ENCODE measurements at places on chromosomes 6 and 20.

- no peak for DNase-seq
Observed at GRCh38 chr6:15398633-15399275, 152.9 kb downstream of the JARID2 start.

- DNase-seq = peak; percentile 66
Observed at GRCh38 chr6:131949909-131950766, 1.0 kb downstream of the CCN2 start.

GRCh38 chr20:62368976-62369814 is 2.1 kb upstream of the LAMA5 start:
- DNase-seq = no peak

DNA sequence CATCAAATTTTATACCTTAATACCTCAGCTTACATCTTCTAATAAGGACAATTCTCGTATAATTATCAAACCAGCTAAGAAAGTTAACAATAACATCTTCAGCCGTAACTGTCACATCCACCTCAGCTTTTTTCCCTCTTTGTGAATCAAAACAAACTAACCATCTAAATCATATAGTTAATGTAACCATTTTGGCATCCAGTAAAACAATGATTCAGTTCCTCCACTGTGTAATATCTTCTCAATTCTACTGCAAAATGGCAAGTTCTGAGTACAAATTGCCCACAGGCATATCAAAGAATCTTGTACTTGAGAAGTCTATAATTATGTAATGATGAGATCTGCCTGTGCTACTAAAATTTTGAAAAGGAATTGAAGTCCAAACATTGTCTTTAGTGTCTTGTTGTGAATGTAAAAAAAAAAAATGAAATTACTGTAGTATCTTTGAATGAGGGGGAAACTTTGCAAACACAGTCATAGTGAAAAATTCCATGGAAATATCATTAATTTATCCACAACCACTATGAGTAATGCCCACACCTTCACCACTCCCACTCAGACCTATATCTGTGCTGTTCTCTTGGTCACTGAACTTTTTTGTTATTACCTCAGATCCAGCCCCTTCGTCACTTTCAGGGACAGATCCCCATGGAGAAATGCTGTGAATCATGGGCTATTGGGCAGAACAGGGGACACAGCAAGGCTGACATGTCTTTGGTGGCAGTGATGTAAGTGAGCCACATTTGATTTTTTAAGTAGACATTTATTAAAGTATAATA is 178.6 kb upstream of the RAB32 start:
- no peak for DNase-seq

GRCh38 chr20:9301129-9302090 is 213.0 kb upstream of the LAMP5 start:
- DNase-seq = peak; percentile 44

GRCh38 chr20:43386878-43387277 is 70.8 kb upstream of the SRSF6 start:
- DNase-seq = no peak

- no peak for DNase-seq
Observed at GRCh38 chr6:17475606-17476244, 82.3 kb downstream of the CAP2 start.

GRCh38 chr6:42304053-42304712 is 86.5 kb upstream of the MRPS10 start:
- DNase-seq = no peak

DNA sequence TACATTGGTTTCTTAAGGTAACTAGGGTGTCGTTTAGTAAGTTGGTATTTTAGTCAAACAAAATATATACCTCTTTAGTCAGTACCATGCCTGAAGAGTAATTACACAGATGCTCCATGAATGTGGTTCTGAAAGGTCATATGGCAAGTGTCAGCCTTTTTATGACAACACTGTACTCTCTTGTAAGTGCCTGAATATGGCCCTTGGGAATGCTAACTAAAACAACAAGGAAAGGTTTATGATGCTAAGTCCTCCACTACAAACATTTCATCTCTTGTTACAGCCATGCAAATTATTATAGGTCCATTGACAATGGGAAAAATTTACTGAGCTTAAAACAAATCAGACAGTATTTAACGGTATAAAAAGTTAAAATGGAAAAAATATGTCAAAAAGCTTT is 39.0 kb upstream of the SUPT3H start:
- DNase-seq = no peak

GRCh38 chr6:5260111-5260620 is 584 bp downstream of the LYRM4 start:
- DNase-seq = peak; percentile 67

DNA sequence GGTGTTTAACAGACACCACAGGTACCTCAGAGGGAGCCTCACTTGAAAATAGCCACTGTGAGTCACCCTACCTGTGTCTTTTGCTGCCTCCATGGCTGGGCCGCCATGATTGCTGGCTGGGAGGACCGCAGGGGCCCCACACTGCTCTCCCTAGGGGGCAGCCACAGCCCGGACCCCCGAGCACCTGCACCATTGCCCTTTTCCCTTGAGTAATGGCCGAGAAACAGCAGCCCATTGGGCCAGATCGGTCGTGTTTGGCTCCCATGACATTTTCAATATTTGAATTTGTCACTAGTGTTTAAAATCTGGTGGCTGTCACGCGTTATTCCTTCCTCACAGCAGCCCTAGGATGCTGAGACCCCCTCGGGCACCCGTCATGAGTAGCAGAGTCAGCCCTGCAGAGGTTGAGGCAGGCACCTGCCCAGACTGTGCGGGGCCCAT is 6.7 kb downstream of the ZBP1 start:
- no peak for DNase-seq

DNA sequence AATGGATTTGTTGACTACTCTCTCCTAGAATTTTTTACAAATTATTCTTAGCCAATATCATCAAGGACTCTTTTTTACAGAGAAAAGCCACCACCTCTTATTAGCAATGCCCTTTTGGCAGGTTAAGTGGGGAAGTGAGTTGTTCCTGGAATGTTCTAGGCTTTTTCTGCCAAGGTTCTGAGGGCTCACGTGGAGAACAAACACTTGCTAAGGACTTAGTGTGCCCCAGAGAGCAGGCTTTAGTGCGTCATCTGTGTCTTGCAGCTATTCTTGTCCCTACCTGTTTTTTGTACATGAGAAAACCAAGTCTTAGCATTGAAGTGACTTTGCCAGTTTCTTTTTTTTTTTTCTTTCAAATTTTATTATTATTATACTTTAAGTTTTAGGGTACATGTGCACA is 33.5 kb downstream of the CFAP61 start:
- DNase-seq = no peak

GRCh38 chr20:10511509-10512251 is 76.6 kb downstream of the SLX4IP start:
- peak; percentile 62 for DNase-seq

- DNase-seq = no peak
Observed at GRCh38 chr6:128558021-128558420, 37.6 kb upstream of the PTPRK start.

GRCh38 chr6:142367501-142368018 is 65.8 kb downstream of the ADGRG6 start:
- DNase-seq = no peak

DNA sequence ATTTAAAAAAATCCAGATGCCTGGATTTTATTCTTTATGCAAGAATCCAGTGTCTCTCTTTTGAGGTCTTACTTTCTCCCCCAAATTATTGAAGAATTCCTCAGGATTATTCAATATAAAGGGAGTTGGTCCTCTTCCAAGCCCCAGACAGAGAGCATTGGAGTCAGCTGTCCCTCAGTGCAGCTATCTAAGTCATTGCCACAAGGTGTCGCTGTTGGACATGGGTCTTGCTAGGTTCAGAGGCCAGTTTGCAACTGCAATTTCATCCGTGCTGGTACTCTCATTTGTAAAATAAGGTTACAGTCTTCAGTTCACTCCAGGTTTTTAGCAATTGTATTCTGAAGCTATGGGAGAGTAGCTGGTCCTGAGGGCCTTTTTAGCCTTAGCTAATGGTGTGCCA is 27.8 kb downstream of the CCN2 start:
- DNase-seq = peak; percentile 26

DNA sequence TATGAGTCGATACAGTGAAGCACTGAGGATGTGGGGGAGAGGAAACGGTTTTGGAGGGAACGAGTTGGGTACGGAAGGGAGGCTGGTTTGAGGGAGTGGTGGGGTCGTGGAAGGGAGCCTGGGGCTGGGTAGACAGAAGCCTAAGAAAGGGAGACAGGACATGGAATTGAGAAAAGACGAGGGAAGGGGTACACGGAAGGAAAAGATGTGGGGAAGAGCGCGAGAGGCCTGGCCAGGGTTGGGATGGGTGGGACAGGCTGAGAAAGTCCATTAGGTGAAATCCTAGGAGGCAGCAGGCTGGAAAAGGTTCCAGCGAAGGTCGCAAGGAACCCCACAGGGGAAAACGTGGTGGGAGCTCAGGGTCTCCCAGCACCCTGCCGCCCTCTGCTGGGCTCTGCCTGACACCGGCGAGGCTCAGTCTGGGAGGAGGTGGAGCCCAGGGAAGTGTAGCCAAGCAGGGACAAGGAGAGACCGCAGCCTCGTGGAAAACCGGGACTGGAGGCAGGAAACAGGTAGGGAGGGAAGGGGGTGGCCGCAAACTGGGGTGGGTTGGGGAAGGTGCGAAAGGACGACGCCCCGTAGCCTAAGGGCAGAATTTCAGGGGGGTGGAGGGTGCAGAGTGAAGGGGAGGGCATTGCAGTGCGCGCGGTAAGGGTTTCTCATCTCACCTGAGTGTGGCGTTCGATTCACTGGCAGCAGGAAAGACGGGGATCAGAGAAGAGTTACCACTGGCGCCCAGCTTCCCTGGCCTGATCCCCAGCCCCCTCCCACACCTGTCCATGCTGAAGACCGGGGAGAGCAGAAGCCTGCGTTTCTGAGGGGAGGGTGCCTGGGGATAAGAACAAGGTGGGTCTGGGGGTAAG is 4.3 kb downstream of the GABBR1 start:
- peak; percentile 56 for DNase-seq

DNA sequence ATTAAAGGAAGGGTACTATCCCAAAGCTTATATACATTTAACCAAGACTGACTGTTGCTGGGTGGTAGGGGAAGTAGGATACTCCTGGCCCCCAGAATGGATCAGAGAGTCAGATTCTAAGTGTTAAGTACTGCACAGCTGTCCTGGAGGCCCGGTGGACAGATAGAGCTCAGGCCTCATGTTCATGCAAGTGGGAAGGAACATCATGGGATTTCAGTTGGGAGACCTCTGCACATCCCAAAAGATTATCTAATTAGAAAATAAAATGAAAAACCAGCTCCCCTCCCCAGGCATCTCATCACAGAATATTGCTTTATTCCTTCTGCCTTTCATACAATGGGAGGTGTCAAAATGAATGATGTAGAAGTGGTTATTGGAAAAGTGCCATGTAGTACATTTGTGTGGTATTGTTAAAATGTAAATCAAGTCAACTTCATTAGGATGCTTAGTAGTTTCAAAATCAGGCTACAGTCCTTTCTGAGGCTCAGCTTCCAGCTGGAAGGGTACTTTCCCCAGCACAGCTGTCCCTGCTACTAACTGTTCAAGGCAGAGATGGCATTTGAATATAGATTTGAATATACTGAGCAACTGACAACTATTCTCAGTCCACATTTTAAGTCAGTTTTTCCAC is 82.9 kb downstream of the SLC35B3 start:
- DNase-seq = no peak

DNA sequence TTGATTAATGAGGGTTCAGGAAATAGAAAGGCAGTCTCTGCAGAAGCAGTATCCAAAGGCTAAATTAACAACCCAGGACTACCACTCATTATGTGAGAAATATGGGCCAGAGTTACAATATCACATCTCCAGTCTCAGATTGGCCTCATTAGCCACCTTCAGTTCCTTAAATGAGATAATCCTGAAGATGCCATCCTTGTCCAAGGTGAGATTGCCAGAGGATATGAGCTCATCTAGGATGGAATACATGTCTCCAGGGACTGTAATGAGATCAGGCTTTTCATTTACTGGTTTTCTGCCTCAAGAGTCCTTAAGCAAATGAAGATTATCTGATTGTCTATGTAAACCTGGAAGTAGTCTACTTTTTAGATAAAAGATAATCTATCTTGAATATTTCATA is 196.3 kb downstream of the FUT9 start:
- DNase-seq = no peak
